ENCODE measurements at places on chromosomes 4 and X. TPM values are rescaled to one million over a fixed set of nuclear protein-coding genes. Genes with fewer than 3 reads are reported as not detected.

CLGN gene
- 11.6 TPM for total RNA-seq

APLN gene
- total RNA-seq = 0.87 TPM

DNASE1L1 gene
- 60.4 TPM for total RNA-seq

ADAM29 gene
- not detected for total RNA-seq

TRIM75 gene
- total RNA-seq = not detected

AWAT2 gene
- not detected for total RNA-seq

GNL3L gene
- total RNA-seq = 22.0 TPM

UFSP2 gene
- total RNA-seq = 37.5 TPM

MAP3K15 gene
- under 0.01 TPM for total RNA-seq

LONRF3 gene
- 0.33 TPM for total RNA-seq

SSX4B gene
- not detected for total RNA-seq

PFKFB1 gene
- not detected for total RNA-seq

TMEM271 gene
- total RNA-seq = not detected

SYTL5 gene
- total RNA-seq = 2.8 TPM

FAM47A gene
- not detected for total RNA-seq

HTR2C gene
- not detected for total RNA-seq

ENOPH1 gene
- 40.5 TPM for total RNA-seq

ADGRL3 gene
- not detected for total RNA-seq

GPRASP2 gene
- total RNA-seq = 27.3 TPM

SLC7A11 gene
- total RNA-seq = 53.4 TPM

IL9R gene
- total RNA-seq = not detected

PLRG1 gene
- total RNA-seq = 119 TPM

STAG2 gene
- 114 TPM for total RNA-seq

WDFY3 gene
- total RNA-seq = 72.7 TPM

PPP1R2C gene
- not detected for total RNA-seq

MID1 gene
- 27.9 TPM for total RNA-seq

CLNK gene
- not detected for total RNA-seq

SLITRK2 gene
- total RNA-seq = not detected
